T-helper 9 cell (primary cell): ENCODE measurements at places on chromosomes 6 and 20.

DNA sequence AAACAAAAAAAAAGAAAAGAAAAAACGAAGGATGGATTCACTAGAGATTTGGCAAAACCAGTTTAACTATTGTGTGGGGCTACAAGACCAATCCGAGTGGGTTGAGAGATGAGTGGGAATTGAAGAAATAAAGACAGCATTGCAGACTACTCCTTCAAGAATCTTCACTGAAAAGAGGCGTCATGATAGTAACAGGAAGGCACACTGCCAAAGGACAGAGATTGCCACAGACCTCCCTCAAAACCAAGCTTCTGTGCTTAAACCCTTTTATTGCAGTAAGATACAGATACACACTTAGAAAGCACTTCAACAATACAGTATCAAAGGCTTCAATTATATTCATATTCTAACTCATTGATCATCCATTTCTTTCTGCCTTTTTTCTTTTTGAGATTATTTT is 103.9 kb downstream of the IPCEF1 start:
- no peak for DNase-seq

GRCh38 chr6:163366288-163366687 is 48.2 kb upstream of the QKI start:
- DNase-seq, result no peak

DNA sequence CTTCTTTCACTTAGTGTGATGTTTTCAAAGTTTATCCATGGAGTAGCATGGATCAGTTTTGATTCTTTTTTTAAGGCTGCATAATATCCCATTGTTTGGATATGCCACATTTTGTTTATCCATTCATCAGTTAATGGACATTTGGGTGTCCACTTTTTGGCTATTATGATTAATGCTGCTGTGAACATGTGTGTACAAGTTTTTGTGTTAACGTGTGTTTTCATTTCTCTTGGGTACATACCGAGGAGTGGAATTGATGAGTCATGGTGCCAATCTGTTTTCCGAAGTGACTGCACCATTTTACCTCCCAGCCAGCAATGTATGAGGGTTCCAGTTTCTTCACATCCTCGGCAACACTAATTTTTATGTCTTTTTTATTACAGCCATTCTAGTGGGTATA is 78.4 kb upstream of the CCDC28A start:
- no peak for DNase-seq

- no peak for DNase-seq
Measured at GRCh38 chr6:30938730-30939129, 2.0 kb upstream of the MUCL3 start.

DNA sequence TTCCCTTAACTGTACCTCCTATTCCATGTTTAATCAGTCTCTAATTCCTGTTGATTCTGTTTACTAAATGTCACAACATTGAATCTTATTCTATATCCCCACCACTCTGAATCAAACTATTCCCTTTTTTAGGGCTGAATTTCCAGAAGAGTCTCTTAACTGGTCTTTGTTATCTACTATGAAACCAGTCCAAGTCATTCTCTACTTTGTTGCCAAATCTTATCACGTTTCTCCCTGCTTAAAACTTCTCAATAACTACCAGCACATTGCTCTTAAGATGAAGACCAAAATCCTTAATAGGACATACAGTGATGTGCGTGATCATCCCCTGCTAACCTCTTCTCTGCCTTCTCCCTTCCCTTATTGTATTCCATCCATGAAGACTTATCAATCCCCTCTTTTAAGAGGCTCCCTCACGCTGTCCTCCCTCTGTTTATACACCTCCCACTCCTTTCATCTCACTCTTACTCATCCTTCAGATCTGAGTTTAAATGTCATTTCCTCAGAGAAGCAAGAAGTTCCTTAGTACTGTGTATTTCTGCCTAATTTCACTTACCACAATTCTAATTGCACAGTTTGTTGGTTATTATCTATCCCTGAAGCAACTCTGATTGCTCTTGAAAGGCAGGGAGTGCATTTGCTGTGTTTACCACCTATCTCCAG is 143.0 kb upstream of the AHI1 start:
- DNase-seq, result no peak

- no peak for DNase-seq
Measured at GRCh38 chr6:157029980-157030690, 253.0 kb downstream of the ARID1B start.

DNA sequence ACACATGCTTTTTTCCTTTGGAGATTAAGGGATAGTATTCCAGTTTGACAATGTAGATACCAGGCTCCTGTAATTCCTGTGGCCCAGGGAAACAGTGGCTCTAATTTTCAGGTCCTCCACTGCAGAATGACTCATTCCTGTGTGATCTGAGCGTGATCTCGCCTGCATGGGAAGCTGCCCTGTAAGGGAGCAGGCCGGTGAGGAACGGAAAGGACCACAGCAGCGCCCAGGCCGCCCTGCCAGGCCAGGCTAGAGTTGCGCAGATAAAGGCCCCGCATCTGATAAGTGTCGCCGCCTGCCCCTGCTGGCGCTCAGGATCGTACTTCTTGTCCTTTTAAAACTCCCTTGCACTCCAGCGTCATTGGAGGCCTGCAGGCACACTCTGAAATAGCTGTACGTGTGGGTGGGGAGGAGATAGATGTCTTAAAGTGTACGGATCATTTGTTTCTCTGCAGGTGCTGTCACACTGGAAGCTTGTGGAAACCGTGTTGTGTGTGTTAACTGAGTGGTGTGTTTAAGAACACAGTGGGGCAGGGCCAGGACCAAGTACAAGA is 60.7 kb downstream of the SYNJ2 start:
- DNase-seq, result no peak

DNA sequence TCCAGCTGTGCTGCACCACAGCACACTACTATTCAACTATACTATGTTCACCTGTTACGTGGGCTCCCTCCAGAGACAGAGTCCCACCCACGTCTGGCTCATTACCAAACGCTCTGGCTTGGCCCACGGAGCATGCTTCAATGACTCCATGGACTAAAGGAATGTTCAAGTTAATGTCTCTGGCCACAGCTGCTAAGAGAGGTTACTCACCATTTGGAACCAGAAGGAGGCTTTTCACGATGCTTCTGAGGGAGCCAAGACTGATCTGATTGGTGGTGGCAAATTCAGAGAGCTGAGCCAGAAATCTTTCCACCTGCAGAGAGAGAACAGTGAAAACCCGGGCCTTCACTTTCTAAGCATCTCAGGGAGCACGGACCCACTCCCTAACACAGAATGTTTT is 15.6 kb downstream of the COMMD7 start:
- DNase-seq, result no peak
